Thymus (tissue), 14 donors: ENCODE measurements at places on chromosomes 6 and 20. TPM values are rescaled to one million over a fixed set of nuclear protein-coding genes. Genes with fewer than 3 reads are reported as not detected.

- H3K4me1 ChIP-seq: no peaks in the 10 kb centered on the region
- no peaks in the 10 kb centered on the region for H3K27me3 ChIP-seq
- no peak overlapping the region for H3K4me3 ChIP-seq
- no peak for DNase-seq
Measured at GRCh38 chr6:126539022-126539421, 199.1 kb downstream of the CENPW start.

- H3K27ac ChIP-seq: no peak overlapping the region
- no peak overlapping the region for H3K4me3 ChIP-seq
- H3K36me3 ChIP-seq: no peaks in the 10 kb centered on the region
- peaks cover 2% of the 10 kb centered on the region for H3K4me1 ChIP-seq
Measured at GRCh38 chr20:10079964-10080363, 45.2 kb downstream of the ANKEF1 start.

- H3K27me3 ChIP-seq: no peaks in the 10 kb centered on the region
- no peaks in the 10 kb centered on the region for H3K4me1 ChIP-seq
- no peaks in the 10 kb centered on the region for H3K36me3 ChIP-seq
- DNase-seq: no peak
- no peak overlapping the region for H3K4me3 ChIP-seq
Measured at GRCh38 chr6:163813979-163814493, 399.5 kb downstream of the QKI start.

DNA sequence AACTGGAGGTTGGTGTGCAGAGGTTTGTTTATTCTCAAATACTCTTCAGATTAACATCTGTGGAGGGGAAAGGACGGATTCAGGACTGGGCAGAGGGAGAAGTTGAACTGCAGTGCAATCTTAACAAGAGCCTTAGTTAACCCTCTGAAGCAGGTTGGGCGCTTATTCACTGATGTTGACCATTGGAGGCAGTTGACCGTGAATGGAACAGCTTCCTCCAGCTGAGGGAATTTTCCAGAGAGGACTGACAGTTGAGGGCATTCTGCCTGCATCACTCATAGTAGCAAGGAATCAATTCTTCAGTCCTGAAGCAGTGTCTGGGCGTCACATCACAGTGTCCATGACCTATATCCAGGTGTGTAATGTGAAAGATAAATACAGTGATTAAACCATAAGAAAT lies 80.9 kb downstream of the PLCB4 start:
- H3K36me3 ChIP-seq: no peaks in the 10 kb centered on the region
- H3K27me3 ChIP-seq: no peaks in the 10 kb centered on the region
- H3K27ac ChIP-seq: no peak overlapping the region

GRCh38 chr6:11009353-11009752 lies 34.8 kb downstream of the ELOVL2 start:
- no peak for DNase-seq
- H3K4me1 ChIP-seq: no peaks in the 10 kb centered on the region
- H3K27ac ChIP-seq: no peak overlapping the region
- no peaks in the 10 kb centered on the region for H3K36me3 ChIP-seq
- H3K27me3 ChIP-seq: no peaks in the 10 kb centered on the region

- no peaks in the 10 kb centered on the region for H3K4me1 ChIP-seq
- no peaks in the 10 kb centered on the region for H3K36me3 ChIP-seq
- no peak for DNase-seq
- H3K4me3 ChIP-seq: no peak overlapping the region
- no peaks in the 10 kb centered on the region for H3K27me3 ChIP-seq
Measured at GRCh38 chr6:91094341-91094740, 507.5 kb upstream of the MAP3K7 start.

GRCh38 chr6:163284151-163284550 lies 130.4 kb upstream of the QKI start:
- no peak overlapping the region for H3K4me3 ChIP-seq
- H3K4me1 ChIP-seq: no peaks in the 10 kb centered on the region
- H3K27me3 ChIP-seq: no peaks in the 10 kb centered on the region
- no peak for DNase-seq

DNA sequence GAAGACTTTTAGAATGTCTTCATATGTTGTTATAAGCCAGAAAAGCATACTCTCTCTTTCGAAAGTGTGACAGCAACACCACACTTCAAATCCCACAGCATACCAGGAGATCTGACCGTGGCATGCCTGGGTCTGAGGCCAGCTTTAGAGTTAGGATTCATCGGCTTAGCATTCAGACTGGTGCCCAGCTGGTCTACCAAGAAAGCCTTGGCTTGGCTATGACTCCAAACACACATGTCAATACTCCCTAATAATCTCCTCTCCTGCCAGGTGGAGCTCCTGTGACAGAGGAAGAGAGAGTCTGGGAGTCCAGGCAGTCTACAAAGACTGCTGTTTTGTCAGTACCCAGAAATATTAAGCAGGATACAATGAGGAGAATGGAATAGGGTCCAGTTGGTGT lies 77.1 kb upstream of the MAN1A1 start:
- no peaks in the 10 kb centered on the region for H3K36me3 ChIP-seq
- no peak overlapping the region for H3K4me3 ChIP-seq
- H3K4me1 ChIP-seq: no peaks in the 10 kb centered on the region
- DNase-seq: no peak

- H3K27me3 ChIP-seq: no peaks in the 10 kb centered on the region
- H3K4me3 ChIP-seq: no peak overlapping the region
- no peak for DNase-seq
- H3K4me1 ChIP-seq: no peaks in the 10 kb centered on the region
- no peaks in the 10 kb centered on the region for H3K36me3 ChIP-seq
- H3K27ac ChIP-seq: no peak overlapping the region
Measured at GRCh38 chr6:24031496-24031895, 94.5 kb upstream of the NRSN1 start.

- H3K27ac ChIP-seq: no peak overlapping the region
- H3K27me3 ChIP-seq: no peaks in the 10 kb centered on the region
- peaks cover 24% of the 10 kb centered on the region for H3K36me3 ChIP-seq
- H3K4me1 ChIP-seq: peaks cover 78% of the 10 kb centered on the region
- H3K4me3 ChIP-seq: peak overlapping the region; percentile 23
Measured at GRCh38 chr6:42038163-42038562, 12.2 kb upstream of the TAF8 start.

DNA sequence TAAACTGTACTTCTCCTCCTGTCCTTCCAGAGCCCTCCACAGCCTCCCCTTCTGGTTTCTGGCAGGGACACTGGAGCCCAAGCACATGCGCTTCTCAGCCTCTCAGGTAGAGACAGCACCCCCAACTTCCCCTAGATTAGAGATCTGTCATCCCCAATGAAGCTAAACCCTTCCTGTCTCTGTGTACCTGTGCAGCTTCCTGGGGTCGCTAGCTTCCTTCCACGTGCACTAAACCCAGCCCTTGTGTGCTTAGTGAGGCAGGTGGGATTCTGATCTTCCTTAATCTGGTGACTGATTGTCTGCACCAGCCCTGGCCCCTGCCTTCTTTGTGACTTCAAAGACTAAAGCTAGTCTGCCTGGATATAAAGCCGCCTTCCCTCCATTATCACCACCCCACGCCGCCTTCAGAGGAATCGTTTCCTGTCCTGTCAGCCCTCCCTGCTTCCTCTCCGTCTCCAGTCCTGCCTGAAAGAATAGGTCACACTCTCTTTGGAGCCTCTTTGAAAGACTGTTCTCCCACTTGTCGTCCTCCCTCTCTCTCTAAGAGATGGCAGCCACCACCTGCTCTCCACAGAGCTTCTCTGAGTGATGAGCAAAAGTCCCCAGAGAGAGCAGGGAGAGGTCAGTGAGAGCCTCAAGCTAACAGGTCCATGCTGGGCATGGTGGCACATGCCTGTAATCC lies 27.5 kb downstream of the CAPN11 start:
- H3K4me1 ChIP-seq: peaks cover 2% of the 10 kb centered on the region
- H3K27ac ChIP-seq: no peak overlapping the region
- H3K27me3 ChIP-seq: no peaks in the 10 kb centered on the region

DNA sequence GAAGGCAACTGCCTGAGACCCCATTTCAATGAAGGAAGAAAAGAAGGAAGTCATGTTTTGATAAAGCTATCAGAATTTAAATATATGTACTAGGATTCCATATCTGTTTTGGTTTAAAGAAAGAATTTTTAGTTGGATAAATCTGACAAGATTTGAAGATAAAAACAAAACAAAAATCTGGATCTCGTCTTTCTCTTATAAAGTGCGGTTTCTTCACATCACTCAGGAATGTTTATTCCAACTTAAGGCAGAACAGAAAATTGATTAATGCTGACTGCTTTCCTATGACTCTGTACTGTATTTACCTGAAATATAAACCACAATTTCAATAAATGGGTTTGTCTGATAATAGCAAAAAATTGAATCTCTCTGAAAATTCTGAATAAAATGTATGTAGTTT lies 439.7 kb downstream of the RFPL4B start:
- H3K36me3 ChIP-seq: no peaks in the 10 kb centered on the region
- no peak overlapping the region for H3K27ac ChIP-seq
- H3K4me3 ChIP-seq: no peak overlapping the region
- no peak for DNase-seq
- H3K27me3 ChIP-seq: no peaks in the 10 kb centered on the region
- no peaks in the 10 kb centered on the region for H3K4me1 ChIP-seq

- H3K27ac ChIP-seq: no peak overlapping the region
- no peak overlapping the region for H3K4me3 ChIP-seq
- DNase-seq: no peak
- no peaks in the 10 kb centered on the region for H3K27me3 ChIP-seq
- H3K36me3 ChIP-seq: no peaks in the 10 kb centered on the region
Measured at GRCh38 chr6:127204281-127204680, 62.4 kb upstream of the RNF146 start.

The FOXS1 gene
- 4.7 TPM for total RNA-seq

The TSPO2 gene
- 0.38 TPM for total RNA-seq

The UBD gene
- 158 TPM for total RNA-seq

The SIRPB1 gene
- total RNA-seq: 0.90 TPM

The SLA2 gene
- total RNA-seq: 21.5 TPM

The CDC5L gene
- total RNA-seq: 30.9 TPM

The FHL5 gene
- total RNA-seq: 0.19 TPM

The NOX3 gene
- not detected for total RNA-seq

The SNRNP48 gene
- 9.6 TPM for total RNA-seq

The CAGE1 gene
- total RNA-seq: 0.09 TPM

The PLG gene
- total RNA-seq: 0.14 TPM

The TP53TG5 gene
- 0.24 TPM for total RNA-seq
